ENCODE measurements at places on chromosomes 3 and 15. TPM values are rescaled to one million over a fixed set of nuclear protein-coding genes. Genes with fewer than 3 reads are reported as not detected.

Gene SLC22A14
- total RNA-seq = not detected

DNA sequence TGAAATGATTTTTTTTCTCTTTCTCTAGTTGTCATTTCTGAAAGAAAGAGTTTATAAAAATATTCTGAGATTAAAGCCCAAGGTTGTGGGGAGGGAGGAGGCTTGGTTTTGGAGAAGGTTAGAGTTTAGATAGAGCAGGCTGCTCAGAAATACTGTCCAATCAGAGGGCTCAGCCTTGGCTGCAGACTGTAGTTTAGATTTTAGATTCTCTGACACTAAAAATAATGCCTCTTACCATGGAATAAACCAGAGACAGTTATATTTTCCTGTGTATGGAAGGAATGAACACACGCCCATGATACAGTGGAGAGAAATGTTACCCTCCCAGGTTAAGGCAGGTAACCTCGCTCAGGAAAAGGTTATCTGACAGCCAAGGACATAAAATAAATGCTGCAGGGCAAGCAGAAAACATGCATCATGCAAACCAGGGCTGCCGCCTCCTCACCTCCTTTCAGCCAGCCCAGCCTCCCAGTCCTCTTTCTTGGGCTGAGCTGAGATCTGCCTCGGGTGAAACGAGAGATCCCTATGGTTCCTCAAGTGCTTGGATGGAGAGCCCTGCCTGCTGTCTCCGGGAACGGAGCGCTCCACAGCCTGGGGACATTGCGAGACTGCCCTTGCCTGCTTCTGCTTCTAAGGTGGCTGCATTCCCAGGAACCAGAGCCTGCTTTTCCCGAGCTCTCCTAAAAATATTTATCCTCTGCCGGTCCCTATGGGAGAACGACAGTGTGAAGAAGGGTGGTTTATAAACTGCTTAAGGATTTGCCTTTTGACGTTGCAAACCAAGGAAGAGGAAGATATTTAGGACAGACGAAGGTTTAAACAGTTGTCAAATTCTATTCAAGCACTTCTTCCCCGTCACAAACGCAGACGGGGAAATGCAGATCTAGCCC is 848 bp downstream of the NCEH1 start:
- no peak for DNase-seq

GRCh38 chr15:75008629-75009326 is 13.4 kb downstream of the SCAMP5 start:
- DNase-seq = no peak

Gene CD96
- total RNA-seq = 79.1 TPM

Data from activated T-helper 1 cell treated with anti-CD3 and anti-CD28 coated beads, Interleukin-12 subunit alpha, Interleukin-12 subunit beta, Interleukin-2, Interleukin-4 antibody, amounts not matched to agents 30 ng/mL and 10 ng/mL and 1 ng/mL, durations not matched to agents 14 hours and 24 hours and 36 hours (primary cell).